ENCODE measurements at places on chromosomes 1 and 21.

- DNase-seq = no peak
Observed at GRCh38 chr1:172818841-172819527, 160.1 kb downstream of the FASLG start.

DNA sequence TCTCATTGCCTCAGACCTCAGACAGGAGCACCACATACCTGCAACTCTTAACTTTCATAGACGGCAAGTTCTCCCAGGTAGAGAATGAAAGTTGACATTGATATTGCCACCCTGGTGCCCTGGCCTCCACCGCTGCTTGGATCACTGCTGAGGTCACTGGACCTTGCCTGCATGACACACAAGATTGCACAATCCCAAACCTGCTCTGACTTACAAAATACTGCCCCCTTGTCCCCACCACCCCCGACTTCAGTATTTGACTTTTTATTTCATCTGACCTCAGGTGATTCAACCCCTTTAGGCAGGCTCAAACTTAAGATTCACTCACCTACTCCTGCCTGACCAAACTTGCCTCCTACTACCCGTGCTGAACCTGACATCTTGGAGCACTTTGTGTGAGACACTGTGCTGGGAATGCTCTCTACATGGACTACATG lies 43.1 kb upstream of the S1PR1 start:
- DNase-seq = no peak

DNA sequence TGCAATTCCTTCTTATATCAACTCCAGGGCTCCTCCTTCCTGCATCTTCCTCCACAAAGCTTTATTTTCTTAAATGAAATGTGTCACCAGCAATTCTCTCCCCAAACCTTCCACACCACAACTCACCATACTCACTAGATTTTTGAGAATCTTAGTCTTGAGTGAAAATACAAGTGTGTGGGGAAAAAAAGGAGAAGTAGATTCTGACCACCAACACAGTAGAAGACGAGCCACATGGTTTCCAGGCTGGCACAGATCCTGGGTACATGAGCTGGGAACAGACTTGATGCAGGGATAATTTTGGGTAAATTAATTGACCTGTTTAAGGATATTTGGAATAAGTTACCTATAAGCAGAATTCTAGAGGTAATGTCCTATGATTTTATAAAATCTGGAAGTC lies 72.8 kb upstream of the KCNJ15 start:
- DNase-seq = no peak

DNA sequence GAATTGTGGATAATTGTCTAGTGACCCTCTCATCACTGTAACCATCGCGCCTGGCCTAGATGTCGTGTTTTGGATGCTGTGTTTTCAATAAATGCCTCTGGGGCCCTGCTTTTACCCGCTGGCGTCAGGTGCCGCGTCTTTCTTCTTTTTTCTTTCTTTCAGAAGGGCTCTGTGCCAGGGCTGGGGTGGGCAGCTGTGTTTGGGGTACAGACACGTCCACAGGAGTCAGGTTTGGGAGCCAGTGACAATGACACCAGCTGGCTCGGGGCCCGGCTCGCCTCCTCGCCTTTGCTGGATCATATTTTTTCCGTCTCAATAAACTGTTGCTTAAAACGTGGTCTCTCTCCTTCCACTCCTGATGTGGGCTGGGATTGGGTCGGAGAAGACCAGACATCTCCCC lies 16.1 kb downstream of the TMEM201 start:
- DNase-seq = no peak

DNA sequence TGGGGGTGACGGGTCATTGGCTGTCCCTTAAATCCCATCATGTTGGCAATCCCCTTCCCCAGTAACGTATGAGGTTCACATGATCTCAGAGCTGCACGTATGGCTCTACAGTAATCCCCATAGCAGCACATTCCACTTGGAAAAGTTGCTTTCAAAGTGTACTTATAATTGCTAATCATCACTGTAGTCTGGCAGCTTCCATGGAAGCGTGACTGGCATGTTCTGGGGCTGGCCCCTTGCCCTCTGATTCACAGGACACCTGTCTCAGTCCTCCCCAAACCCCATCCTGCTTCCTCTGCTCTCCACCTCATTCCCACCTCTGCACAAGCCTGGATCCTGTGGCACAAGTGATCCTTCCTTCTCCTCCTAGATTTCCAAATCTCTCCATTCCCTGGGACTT lies 102.2 kb downstream of the TSEN15 start:
- DNase-seq = no peak

DNA sequence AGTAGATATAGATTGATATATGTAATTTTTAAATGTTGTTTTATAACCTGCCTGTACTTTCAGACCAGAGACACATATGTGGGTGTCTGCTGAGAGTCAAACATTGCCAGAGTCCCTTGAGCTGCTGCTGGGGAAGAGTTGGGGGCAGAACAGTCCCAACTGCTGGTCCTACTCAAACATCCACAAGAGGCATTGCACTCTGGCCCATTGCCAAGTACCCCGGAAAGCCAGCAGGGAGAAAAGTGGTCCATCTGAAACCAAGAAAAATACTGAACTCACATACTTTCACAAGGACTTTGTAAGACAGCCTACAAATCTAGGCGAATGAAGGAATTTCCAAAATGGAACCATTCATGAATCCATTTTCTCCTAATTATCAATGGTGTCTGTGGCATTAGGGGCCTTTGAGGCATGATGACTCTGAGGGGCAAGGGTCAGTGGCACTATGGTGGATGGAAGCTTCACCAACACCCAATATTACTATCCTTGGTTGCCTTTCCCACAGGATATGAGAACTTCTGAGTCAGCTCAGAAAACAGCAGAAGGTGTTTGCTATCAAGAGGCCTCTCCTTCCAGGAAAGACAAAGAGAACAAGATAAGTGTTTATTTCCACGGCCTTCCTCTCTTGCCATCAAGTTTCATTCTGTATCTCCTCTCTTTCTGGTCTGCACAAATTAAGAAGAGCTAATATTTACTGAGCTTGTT lies 7.3 kb upstream of the TBX15 start:
- DNase-seq = no peak

DNA sequence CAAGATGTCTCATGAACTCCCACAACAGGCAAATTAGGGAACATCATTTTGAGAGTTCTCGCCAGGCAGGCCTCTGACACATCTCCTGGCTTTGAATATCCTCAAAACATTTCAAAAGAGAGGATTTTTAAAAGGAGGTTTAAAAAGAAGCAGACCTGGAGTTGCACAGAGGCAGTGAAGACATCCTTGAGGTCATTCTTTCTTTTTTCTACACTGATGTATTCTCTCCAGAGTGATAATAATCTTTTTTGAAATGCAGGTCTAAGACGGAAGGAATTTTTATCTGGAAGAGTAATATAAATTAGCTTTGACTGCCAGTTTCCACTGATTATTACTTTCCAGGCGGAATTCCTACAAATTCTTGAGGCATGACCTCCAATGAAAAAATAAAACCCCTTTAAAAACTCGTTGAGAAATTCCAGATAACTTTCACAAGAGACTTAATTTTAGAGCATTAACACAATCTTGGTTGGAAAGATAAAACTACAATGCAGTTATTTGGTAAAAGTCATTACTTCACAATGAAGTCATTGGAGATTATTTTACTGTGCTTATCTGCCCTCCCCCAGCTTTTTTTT lies 125.0 kb downstream of the LYPLAL1 start:
- DNase-seq = no peak

DNA sequence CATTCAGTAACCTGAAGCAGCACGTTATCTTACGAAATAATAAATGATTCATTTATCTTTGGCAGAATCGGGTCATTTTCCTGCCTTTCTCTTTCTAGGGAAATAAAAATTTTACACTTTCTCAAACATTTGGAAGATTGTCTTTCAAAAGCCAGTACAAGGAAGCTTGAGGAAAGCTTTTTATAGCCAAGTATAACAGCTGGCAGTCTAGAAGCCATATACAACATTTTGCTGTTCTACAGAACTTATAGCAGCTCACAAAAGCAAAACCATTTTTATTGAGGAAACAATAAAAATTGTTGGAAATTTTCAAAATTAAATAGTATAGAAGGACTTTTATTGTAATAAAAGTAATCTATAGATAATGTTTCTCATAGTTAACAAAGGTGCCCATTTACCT lies 448.6 kb downstream of the SMYD3 start:
- no peak for DNase-seq

GRCh38 chr21:31772674-31773555 lies 41.0 kb upstream of the SCAF4 start:
- no peak for DNase-seq

DNA sequence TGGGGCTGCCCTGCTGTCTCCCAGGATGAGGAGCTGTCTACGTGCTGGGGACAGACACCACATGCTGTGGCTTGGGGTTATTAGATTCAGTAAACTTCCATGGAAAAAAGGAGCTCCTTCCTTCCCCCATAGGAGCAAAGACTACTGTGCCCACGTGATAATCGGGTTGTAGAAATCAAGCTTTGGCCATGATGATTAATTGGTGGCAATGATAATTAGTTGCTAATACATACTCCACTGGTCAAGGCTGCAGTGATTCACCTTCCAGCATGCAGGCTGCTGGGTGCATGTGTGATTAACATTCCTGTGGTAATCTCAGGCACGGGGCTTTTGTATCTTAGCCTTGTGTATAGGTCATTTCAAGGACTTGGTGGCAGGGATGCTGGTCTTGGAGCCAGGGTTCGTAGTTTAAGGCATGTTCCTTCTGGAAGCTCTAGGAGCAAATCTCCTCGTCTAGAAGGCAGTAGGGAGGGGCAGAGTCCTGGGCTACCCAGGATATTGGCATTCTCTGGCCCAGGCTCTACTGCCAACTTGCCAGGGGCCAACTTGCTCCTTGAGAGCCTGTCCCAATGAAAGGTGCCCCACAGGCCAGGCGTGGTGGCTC lies 41.4 kb downstream of the TMCO4 start:
- DNase-seq = no peak

DNA sequence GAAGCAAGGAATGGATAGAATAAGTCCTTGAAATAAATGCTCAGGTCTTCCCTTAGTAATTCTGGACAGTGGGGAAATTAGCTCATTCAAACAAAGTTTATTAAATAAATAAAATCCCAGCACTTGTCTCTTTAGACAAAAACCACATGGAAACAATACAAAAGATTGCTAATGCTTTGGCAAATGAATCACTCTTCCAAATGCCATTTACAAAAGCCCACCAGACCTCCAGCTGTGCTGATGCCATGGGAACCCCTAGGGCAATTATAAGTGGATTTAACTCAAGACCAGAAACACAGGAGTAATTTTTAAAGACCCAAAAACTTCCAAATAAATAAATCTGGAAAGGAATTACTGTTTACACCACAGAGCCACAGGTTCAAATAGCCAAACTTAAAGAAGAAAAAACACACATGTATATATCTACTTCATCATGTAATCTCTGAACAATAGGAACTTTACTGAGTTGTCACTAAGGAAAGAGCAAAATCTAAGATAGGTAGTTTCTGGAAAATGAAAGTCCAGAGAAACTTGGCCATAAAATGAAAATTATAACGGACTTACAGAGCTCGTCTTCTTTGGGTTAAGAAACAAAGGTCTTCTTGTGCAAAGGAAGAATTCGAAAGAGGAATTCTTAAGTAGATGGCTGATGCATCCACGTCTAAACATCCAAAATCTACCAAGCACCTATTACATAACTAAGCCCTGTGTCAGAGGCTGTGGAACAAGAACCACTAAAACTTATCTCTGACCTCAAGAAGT lies 399.4 kb downstream of the SMYD3 start:
- no peak for DNase-seq

DNA sequence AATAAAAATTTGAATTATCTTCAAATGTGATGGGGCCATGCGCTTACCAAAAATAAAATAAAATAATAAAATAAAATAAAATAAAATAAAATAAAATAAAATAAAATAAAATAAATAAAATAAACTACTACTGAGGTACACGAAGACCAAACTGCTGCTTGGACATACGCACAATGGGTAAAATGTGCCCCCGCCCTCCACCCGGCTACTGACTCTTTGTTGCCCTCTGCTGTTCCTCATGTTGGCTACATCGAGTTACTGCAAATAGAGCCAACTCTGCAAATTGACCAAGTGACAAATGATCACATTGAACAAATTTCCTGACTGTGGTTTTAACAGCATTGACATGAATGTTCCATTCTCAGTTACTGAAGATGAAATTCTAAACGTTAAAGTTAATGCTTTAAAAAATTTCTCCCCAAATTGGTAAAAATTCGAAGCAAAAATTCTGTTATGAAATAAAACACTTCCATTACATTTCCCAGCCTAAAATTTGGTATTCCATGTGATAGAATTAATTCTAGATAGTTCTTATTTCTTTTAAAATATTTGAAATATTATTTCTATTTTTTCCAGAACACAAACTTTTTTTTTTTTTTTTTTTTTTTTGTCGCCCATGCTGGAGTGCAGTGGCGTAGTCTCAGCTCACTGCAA lies 18.8 kb upstream of the MAP1LC3C start:
- no peak for DNase-seq

GRCh38 chr21:21230672-21231071 lies 232.5 kb downstream of the NCAM2 start:
- no peak for DNase-seq

DNA sequence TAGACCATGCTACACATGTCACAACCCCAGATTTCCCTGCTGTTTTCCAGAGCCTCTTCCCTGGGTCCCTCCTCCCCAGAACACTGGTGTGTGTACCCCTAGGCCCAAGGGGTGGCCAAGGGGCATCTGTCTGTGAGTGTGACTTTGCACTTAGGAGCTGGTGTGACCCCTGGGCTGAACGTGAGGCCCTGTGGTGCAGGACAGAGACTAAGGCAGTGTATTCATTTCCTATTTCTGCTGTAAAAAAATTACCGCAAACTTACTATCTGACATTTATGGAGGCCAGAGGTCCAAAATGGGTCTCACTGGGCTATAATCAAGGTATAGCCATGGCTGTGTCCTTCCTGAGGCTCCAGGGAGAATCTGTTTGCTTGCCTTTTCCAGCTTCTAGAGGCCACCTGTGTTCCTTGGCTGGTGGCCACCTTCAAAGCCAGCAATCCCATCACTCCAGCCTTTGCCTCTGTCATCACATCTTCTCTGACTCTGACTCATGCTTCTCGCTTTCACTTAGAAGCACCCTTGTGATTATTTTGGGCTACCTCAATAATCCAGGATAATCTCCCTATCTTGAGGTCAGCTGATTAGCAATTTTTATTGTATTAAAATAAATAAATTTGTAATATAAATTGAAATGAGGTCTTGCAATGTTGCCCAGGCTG lies 24.0 kb upstream of the ELOA start:
- DNase-seq = no peak

- no peak for DNase-seq
Observed at GRCh38 chr21:45112371-45112770, 38.0 kb downstream of the ADARB1 start.

DNA sequence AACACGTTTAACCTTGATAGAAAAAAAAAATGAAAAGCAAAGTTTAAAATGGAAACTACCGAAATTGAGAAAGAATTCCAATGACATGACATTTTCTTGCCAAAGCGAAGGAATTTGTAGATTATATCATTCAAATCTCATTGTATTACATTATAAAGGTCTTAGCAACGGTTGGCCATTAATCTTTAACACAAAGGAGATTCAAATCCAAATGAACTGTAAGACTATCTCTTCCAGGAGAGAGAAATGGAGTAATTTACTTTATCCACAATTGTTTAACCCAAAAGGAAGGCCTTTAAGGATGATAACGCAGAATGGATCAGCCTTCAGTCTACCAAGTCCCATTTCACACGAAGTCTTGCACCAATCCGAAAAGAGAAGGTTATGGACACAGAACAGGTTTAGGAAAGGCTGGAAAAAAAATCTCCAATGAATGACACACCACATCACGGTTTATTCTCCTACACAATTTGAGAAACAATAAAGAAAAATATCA lies 1.5 kb downstream of the ENAH start:
- DNase-seq = no peak

GRCh38 chr1:45929257-45929687 lies 125.9 kb downstream of the MAST2 start:
- DNase-seq = no peak

Data from chondrocyte (in vitro differentiated cells).